ENCODE measurements at places on chromosomes 7 and 10.

- DNase-seq: no peak
These were observed 25.9 kb upstream of the NPFFR1 start for GRCh38 chr10:70309661-70310060.

GRCh38 chr10:78879621-78880020 lies 189.1 kb upstream of the ZMIZ1 start:
- no peak for DNase-seq

- DNase-seq: no peak
These were observed 6.4 kb downstream of the MMP21 start for GRCh38 chr10:125769175-125769574.

GRCh38 chr7:1847260-1848001 lies 177.4 kb downstream of the ELFN1 start:
- peak; percentile 73 for DNase-seq

DNA sequence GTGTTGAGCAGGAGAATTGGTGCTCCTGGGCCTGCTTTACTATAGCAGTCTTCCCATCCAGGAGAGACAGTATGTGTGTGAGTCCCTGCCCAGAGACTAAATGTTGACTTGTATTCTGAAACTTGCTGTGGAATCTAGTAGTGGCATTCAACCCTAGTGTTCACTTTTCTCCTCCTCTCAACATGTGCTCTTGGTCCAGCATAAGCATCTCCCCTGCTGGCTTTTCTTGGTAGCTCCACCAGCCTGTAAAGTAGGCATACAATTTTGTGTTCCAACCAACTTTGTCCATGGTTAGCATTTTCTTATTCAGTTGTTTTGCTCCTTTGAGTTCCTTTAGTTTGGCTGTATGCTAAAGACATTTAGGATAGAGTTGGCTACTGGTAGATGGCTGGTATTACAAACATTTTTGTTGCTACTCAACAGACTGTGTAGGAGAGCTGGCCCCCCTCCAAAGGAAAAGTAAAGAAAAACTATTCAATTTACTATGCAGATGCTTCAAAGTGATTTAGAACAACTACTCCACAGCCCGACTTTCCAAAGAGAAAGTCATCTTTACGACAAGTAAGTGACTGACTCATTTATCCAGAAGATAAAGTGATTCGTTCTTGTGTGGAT lies 46.0 kb downstream of the ASB4 start:
- DNase-seq: no peak

DNA sequence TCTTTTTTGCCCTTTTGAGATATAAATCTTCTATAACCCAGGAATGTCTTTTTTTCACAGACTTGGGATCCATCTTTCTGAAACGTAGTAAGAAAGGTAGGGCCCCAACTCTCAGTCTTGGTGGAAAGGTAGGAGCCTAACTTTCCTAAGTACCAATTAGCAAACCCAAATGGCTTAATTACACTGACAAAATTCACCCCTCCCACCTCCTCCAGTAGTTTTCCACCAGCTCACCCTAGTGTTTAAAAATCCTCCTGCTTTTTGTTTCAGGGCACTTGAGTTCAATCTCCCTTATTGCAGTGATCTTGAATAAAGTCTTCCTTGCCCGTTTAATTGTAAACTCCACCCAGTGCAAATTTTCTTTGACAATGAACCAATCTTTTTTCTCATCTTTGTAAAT lies 600.0 kb downstream of the PHTF2 start:
- no peak for DNase-seq

DNA sequence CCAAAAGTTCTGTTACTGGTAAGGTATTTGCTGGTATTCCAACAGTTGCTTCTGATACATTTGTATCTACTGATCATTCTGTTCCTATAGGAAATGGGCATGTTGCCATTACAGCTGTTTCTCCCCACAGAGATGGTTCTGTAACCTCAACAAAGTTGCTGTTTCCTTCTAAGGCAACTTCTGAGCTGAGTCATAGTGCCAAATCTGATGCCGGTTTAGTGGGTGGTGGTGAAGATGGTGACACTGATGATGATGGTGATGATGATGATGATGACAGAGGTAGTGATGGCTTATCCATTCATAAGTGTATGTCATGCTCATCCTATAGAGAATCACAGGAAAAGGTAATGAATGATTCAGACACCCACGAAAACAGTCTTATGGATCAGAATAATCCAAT lies 131.0 kb downstream of the AASS start:
- DNase-seq: no peak

- DNase-seq: no peak
These were observed 69.4 kb downstream of the MCMBP start for GRCh38 chr10:119803264-119803663.

DNA sequence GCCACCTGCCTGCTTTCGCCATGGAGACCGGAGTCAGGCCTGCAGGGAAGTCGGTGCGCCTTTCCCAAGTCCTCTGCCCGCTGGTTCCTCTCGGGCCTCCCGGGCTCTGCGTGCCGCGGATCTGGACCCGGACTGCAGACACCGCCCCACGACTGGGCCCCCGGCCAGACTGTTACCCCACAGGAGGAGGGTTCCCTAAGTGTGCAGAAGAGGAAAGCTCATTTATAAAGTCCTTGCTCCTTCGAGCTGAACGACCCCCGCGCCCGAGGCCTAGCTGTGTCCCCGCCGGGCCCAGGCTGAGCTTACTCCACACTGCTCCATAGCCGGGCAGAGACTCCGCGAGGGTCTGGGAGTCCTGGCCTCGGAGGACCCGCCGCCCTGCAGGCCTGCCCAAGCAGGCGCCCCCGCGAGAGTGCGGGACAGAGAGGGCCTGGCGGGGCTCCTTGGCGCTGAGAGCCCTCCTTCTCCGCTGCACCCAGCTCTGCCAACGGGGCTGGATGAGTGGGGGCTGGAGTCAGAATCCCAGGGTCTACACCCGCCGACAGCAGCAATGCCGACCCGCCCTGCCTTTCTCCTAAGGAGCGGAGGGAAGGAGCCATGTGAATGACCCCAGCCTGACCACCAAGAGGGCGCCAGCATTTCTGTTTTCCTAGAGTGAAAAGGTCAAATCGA lies 8.3 kb downstream of the EN2 start:
- no peak for DNase-seq

DNA sequence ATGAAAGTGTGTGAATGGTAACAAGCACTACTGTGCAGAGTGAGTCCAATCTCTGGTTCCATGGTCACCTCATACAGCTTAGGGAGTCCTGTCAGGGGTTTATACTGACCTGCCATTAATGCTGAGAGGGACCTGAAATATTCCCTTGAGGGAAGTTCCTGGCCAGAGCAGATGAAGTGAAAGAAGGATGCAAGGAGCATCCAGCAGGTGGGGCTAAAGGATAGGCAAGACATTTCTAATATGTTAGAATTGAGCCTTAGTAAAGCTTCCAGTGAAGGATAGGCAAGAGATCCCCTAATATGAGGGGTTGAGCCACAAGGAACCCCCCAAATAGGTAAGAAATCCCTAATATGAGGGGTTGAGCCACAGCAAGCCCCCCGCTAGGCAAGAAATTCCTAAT lies 25.5 kb upstream of the FAM221A start:
- no peak for DNase-seq

GRCh38 chr10:29377333-29377961 lies 88.6 kb downstream of the LYZL1 start:
- no peak for DNase-seq

GRCh38 chr10:33073641-33074415 lies 115.8 kb upstream of the ITGB1 start:
- no peak for DNase-seq

DNA sequence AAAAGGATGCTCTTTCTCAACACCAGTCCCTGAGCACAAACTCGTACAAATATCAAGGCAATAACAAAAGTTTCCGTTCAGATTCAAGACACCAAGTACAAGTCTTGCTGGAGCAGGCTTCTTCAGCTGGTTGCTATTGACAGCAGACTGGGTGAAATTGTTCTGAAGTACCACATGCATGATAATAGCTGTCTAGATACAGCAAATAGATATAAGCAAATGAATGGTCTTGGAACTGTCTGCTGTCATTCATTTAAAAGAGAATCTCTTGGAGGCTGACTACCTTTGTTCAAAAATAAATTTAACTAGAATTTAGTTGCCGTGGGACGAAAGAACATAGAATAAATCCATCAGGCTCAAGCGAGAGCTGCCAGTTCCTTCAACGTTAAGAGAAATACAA lies 35.5 kb downstream of the SORCS1 start:
- DNase-seq: no peak

DNA sequence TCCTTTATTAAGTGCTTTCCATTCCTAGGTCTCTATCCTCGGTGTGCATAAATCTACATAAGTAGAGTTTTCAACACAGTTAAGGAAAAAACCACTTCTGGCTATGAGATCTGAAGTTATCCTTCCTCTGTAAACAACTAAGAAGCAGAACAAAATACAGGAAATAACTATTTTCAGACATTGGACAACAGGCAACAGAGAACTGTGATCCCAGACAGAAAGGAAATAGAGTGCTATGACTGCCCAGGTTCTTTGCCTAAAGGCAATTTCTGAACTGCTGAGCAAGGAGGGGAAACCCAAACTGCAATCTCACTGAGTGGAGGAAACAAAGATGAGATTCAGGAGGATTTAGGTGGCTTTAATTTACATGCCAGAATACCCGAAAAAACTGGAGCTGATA lies 285.4 kb downstream of the SNX13 start:
- no peak for DNase-seq

DNA sequence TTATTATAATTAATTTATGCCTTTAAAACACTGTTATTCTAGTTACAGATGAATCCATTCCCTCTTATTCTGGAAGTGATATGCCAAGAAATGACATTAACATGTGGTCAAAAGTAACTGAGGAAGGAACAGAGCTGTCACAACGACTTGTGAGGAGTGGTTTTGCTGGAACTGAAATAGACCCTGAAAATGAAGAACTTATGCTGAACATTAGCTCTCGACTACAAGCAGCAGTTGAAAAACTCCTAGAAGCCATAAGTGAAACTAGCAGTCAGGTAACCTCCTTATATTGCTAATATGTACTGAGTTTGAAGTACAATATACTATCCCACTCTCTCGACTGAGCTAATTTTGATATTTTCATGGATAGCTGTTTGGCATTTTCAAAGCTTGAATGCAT lies 81.6 kb downstream of the CYP51A1 start:
- no peak for DNase-seq

GRCh38 chr10:70188768-70189167 lies 18.5 kb upstream of the SAR1A start:
- no peak for DNase-seq

GRCh38 chr10:101656890-101657289 lies 38.1 kb downstream of the FBXW4 start:
- DNase-seq: no peak

- DNase-seq: no peak
These were observed 20.0 kb upstream of the TNRC18 start for GRCh38 chr7:5443678-5444077.

GRCh38 chr10:78774614-78774998 lies 294.2 kb upstream of the ZMIZ1 start:
- no peak for DNase-seq

DNA sequence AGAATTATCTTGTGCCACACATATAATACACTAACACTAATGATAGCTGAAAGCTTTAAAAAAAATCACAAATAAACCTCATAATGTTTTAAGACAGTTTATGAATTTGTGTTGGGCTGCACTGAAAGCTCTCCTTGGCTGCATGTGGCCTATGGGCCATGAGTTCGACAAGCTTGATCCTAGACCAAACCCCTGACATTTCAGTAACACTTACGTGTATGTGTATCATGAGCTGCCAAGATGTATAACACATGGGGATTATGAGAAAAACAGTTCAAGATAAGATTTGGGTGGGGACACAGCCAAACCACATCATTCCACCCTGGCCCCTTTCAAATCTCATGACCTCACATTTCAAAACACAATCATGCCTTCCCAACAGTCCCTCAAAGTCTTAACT lies 823.8 kb downstream of the PCDH15 start:
- no peak for DNase-seq

GRCh38 chr10:49300140-49300974 lies 1.4 kb downstream of the C10orf71 start:
- DNase-seq: no peak

DNA sequence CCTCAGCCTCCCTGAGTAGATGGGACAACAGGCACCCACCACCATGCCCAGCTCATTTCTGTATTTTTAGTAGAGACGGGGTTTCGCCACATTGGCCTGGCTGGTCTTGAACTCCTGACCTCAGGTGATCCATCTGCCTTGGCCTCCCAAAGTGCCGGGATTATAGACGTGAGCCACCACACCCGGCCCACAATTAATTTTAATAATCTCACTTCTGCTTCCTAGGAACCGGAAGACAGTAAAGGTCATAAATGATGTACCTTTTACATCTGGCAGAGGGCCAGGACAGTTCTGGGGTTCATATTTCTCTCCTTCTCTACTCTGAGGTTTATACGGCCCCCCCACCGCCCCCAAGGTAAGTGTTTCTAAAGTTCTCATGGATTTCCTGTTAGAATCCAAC lies 31.2 kb upstream of the AOAH start:
- DNase-seq: no peak

DNA sequence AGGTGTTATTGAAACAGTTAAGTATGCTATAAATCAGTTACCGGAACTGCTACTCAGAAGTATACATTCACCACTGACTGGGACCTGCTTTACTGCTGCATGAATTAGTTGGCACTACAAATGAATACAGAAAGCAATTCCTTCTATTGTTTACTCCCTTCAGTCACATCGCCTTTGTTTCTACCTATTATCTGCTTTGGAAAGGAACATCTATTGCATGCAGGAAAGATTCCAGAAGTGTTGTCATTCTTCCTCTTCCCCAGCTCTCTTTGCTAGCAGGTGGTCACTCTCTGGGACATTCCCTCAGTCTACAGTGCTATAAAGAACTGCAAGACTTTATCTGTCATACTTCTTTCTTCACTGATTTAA lies 131.3 kb downstream of the ANK3 start:
- no peak for DNase-seq

DNA sequence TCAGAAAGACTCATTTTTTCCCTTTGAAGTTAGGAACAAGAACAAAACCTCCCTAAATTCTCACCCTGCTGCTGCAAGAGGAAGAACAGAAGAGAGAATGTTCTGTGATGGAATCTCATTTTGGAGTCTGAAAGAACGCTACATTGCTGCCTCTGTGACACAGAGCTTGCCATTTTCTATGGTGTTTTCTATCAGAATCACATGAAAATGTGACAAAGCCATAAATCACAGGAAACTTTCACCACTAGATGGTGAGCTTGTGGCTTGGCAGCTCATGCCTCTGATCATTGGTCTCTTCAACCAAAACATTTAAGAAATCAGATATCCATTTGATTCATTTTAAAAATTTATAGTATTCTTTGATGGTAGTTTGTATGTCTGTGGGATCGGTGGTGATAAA lies 82.9 kb downstream of the CADPS2 start:
- DNase-seq: no peak

DNA sequence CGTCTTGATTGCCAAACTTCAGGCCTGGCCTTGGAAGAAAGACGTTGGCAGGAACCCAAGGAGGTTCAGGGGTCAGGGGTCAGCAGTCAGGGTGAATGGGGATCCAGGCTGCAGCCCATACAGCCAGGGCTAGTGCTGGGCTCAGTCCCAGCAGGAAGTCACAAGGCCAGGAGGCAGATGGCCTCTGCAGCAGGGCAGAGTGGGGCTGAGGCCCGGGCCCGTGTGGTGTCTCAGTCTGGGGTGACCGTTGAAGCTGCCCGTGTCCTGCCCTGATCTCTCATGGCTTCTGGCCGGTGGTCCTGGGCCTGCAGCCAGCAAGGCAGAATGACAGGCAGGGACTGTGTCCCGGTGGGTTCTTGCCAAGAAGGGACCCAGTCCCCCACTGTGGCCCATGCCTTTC lies 26.6 kb upstream of the PURB start:
- no peak for DNase-seq

GRCh38 chr10:24700948-24701347 lies 22.7 kb downstream of the ARHGAP21 start:
- DNase-seq: no peak

GRCh38 chr10:103627111-103627892 lies 133.8 kb downstream of the NEURL1 start:
- DNase-seq: no peak

- no peak for DNase-seq
These were observed 17.7 kb upstream of the TPK1 start for GRCh38 chr7:144853542-144853941.

Data from suprapubic skin (tissue), 4 donors.